ENCODE measurements at places on chromosomes 2 and 18. TPM values are rescaled to one million over a fixed set of nuclear protein-coding genes. Genes with fewer than 3 reads are reported as not detected.

The IL1F10 gene
- total RNA-seq, result not detected

The ETAA1 gene
- 14.1 TPM for total RNA-seq

The CNDP2 gene
- 39.7 TPM for total RNA-seq

The LBX2 gene
- 2.9 TPM for total RNA-seq

The PLGLB2 gene
- 1.1 TPM for total RNA-seq

The MFSD6 gene
- total RNA-seq, result 15.1 TPM

The CYP27A1 gene
- 17.1 TPM for total RNA-seq

The ANO7 gene
- total RNA-seq, result 0.83 TPM
